SJSA1 (cell line): ENCODE measurements at places on chromosomes 4 and X.

GRCh38 chrX:19810802-19811201 lies 76.6 kb downstream of the SH3KBP1 start:
- no peak overlapping the region for H3K27ac ChIP-seq
- H3K36me3 ChIP-seq: no peaks in the 10 kb centered on the region

GRCh38 chr4:31291238-31291637 lies 571.1 kb downstream of the PCDH7 start:
- no peak overlapping the region for H3K4me3 ChIP-seq
- H3K36me3 ChIP-seq: no peaks in the 10 kb centered on the region
- H3K4me1 ChIP-seq: no peaks in the 10 kb centered on the region
- DNase-seq: no peak
- H3K27me3 ChIP-seq: no peaks in the 10 kb centered on the region
- H3K27ac ChIP-seq: no peak overlapping the region

DNA sequence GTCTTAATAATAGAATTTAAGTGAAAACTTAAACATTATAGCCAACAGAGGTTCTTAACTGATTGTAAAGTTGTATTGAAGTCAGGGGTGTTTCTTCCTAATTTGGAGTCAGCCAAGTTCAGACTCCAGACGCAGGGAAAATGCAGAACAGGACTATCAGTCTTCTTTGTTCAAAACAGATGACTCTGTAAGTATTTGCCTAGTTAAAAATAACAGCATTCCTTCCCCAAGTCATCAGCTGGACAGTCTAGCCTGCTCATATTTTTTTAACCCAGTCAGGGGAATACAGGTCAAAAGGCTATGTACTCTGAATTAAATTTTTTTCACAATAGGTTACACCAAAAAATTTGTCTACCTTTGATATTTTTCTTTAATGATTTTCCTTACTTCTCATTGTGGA lies 73.8 kb upstream of the DCLK2 start:
- DNase-seq: no peak
- H3K27ac ChIP-seq: peak overlapping the region; percentile 8; the same call in 1 of the 2 replicates
- peaks cover 60% of the 10 kb centered on the region for H3K4me1 ChIP-seq
- H3K36me3 ChIP-seq: no peaks in the 10 kb centered on the region
- no peaks in the 10 kb centered on the region for H3K27me3 ChIP-seq
- no peak overlapping the region for H3K4me3 ChIP-seq

DNA sequence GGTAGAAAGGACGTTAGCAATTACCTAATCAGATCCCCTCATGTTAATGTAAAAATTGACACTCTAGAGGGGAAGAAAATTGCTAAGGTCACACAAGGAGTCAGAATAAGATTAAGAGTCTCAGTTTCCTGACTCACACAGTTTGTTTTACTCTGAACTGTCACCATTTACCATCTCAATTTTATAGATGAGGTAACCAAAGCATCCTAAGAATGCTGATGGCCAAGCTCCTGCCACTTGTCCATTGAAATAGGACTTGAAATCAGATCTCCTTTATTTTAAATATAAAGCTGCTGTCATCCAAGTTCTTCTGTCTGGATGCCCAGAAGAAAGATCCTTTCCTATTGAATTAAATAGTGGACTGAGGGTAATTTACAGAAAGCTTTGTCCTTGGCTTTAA lies 114.8 kb upstream of the VAMP7 start:
- DNase-seq: no peak
- no peak overlapping the region for H3K27ac ChIP-seq
- no peaks in the 10 kb centered on the region for H3K27me3 ChIP-seq
- H3K36me3 ChIP-seq: no peaks in the 10 kb centered on the region
- no peak overlapping the region for H3K4me3 ChIP-seq
- peaks cover 4% of the 10 kb centered on the region for H3K4me1 ChIP-seq

DNA sequence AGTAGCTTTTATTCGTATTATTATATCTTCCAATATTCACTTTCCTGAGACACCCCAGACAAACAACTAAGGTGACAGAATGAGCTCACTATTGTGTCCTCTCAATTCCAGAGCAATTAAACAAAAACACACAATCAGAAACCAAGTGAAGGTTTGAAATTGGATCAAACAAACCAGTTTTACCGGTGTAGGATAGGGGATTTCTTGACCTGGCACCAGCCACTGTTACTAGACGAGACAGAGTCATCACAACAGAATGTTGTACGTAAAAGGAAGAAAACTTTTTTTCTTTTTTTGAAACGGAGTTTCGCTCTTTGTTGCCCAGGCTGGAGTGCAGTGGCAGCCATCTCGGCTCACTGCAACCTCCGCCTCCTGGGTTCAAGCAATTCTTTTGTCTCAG lies 43.7 kb downstream of the LDOC1 start:
- H3K4me1 ChIP-seq: no peaks in the 10 kb centered on the region
- no peak overlapping the region for H3K27ac ChIP-seq
- DNase-seq: no peak
